ENCODE measurements at places on chromosomes 5 and 9.

DNA sequence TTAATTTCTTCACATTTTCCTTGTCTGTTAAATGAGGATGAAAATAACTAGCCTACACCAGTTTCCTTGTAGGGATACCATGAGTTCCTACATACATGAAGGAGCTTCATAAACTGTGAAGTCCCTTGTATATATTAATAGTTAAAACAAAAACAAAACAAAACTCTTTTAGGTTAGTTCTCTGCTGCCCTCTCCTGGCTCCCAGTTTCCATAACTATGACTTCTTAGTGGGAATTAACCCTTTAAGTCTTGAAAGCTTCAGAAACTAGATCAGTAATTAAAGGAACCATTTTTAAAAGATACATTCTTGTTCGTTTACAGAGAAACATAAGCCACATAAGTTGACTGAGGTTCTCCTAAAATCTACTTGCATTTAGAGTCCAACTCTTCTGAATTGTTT is 500.0 kb upstream of the C9orf72 start:
- peak; percentile 78 for DNase-seq

- DNase-seq = no peak
These were observed 2.3 kb upstream of the SPATA6L start for GRCh38 chr9:4668604-4669003.

- DNase-seq = peak; percentile 6
These were observed 86.1 kb downstream of the ADAMTS2 start for GRCh38 chr5:179258922-179259730.

GRCh38 chr9:122051351-122052321 is 41.5 kb downstream of the TTLL11 start:
- DNase-seq = no peak

DNA sequence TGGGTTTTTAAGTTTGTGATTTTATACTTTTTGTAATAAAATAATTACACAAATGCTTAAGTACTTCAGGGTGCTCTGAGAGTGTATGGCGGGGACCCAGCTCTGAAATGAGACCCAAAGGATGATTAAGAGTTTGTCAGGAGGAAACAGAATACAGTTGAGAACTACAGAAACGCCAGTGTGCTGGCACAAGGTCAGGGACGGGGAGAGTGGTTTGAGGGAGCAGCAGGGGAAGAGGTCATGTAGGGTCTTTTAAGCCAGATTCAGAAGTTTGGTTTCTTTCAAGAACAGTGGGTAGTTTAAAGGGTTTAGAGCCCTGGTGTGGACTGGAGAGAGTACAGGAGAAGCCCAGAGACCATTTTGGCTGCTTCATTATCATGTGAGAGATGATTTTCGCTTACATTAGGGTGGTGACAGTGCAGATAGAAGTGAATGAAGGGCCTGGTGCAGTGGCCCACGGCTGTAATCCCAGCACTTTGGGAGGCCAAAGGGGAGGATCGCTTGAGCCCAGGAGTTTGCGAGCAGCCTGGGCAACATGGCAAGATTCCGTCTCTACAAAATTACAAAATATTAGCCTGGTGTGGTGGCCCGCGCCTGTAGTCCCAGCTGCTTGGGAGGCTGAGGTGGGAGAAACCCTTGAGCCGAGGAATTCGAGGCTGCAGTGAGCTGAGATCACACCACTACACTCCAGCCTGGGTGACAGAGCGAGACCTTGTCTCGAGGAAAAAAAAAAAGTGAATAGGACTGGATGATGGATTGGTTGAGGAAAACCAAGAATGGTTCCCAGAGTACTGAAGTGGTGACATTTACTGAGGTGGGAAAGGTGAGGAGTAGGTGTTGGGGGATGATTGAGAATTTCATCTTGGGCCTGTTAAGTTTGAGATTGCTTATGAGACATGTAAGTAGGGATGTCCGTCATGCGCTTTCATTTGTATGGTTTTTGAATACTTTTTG is 1.4 kb upstream of the ETF1 start:
- DNase-seq = no peak

GRCh38 chr9:124068251-124068650 is 56.7 kb downstream of the LHX2 start:
- DNase-seq = no peak

DNA sequence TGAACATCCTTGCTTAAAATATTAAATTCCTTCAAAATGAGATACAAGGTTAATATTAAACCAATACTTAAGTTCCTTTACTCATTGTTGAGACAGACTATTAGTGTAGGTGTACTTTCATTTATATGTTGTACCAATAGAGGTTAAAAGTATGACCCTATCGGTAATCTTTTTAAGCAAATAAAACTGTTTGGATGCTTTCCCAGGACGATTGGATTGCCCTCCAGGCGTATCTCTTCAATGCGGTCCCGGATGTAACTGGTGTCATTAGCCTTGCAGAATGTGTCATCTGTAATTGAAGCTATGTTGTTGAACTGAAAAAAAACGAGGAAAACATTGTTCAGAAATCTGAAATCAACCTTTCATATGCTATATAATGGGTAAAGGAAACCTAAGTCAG is 18.9 kb downstream of the OGN start:
- DNase-seq = no peak

- no peak for DNase-seq
These were observed 2.5 kb upstream of the TCF7 start for GRCh38 chr5:134111741-134112647.

GRCh38 chr5:50655810-50656205 is 10.6 kb upstream of the PARP8 start:
- no peak for DNase-seq

DNA sequence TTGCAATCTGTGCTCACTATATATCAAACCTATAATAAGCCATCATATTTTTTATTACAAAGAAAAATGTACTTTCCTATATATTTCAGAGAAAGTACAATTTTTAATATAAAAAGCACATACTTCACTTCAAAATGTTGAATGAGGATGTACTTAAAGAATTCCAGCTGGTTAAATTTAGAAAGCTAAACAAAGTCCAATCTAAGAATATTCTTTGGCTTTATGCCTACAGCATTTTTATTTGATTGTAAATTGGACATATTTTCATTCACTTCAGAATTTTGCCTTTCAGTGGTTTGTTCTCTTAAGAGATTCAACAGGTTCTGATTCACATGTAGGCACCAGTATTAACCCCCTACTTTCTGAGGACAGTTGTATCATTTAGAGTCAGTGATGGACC is 533.8 kb downstream of the CAAP1 start:
- DNase-seq = no peak

GRCh38 chr5:32790411-32790951 is 79.4 kb downstream of the NPR3 start:
- no peak for DNase-seq

DNA sequence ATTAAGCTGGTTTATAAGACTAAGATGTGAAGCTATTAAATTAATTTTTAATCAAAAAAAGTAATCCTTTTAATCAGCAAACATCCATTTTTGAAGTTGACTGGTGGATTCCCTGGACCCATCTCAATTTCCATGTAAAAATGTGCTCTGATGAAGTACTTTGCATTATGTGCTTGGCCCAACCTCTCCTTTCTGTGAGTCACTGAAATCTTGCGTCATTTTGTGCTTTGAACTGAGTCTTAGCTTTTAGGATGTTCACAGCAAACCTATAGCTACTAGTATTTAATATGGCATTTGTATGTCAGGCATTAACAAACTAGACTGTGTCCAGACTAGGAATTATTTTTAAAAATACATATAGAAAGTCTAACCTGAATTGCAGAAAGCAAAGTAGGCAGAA is 55.0 kb upstream of the CDH12 start:
- no peak for DNase-seq

- peak; percentile 76 for DNase-seq
These were observed 197.0 kb downstream of the SYK start for GRCh38 chr9:90998573-90998972.

DNA sequence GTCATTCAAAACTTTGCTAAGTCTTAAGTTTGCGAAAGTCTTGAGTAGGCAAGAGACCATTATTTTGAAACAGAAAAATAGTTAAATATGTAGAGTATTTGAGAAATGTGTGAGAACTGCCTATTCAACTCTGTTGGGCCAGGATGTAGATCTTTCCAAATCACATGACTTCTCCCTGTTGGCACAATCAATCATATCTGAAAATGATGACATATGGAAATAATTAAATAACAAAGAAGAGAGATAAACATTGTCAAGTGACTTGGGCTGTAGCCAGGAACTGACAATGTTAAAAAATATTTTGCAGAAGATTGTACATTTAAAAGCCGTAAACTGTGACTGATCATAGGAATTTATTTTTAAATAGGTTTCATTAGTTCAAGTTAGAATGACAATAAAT is 104.6 kb upstream of the IL6ST start:
- no peak for DNase-seq

GRCh38 chr5:172556971-172557461 is 84.0 kb upstream of the NEURL1B start:
- DNase-seq = no peak

DNA sequence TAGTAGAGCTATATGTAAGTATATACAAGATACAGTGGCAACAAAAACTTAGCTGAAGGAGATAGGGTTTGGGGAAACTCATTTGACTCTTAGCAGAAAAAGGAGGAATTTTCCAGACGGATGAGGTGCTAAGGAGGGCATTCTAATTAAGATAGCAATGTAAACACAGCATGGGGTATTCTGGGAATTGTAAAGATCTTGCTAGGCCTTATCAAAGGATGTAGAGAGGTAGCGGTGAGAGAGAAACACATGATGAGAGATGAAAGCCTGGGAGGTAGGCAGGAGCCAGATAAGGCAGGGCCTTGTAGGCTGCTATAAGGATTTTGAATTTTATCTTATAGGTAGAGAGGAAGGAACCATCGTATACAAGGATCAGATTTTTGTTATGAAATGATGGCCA is 106.6 kb upstream of the KCNN2 start:
- no peak for DNase-seq

DNA sequence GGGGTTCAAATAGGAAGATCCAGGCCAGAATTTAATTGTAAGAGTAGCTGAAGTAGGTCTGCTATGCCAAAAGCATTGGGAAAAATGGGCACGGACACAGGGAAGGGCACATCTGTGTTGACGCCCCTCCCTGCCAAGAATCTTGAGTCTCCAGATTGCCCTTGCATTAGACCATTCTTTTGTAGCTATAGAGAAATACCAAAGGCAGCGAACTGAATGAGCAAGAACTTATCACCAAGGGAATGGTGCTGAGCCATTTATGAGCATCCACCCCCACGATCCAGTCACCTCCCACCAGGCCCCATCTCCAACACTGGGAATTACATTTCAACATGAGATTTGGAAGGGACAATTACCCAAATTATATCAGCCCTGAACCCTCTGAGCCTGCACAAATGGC is 18.0 kb upstream of the GDA start:
- DNase-seq = no peak

- DNase-seq = no peak
These were observed 281.0 kb downstream of the EFNA5 start for GRCh38 chr5:107389775-107390148.

DNA sequence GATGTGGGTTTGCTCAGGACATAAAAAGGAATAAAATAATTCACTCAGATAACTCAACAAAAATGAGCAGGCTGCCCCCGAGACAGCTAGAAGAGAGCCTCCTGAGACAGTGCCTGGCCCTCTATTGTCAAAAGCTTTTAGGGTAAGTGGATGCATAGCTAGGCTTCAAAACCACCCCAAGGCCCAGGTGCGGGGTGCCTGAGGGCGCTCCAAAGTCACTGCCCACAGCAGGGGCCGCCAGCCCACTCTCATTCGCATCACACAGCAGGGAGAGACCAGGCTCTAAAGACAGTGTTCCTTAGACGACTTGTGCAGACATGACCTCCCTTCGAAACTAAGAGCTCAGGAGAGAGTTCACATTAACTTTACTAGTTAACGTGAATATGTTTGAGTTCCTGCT is 271.5 kb downstream of the FSTL4 start:
- DNase-seq = peak; percentile 59

DNA sequence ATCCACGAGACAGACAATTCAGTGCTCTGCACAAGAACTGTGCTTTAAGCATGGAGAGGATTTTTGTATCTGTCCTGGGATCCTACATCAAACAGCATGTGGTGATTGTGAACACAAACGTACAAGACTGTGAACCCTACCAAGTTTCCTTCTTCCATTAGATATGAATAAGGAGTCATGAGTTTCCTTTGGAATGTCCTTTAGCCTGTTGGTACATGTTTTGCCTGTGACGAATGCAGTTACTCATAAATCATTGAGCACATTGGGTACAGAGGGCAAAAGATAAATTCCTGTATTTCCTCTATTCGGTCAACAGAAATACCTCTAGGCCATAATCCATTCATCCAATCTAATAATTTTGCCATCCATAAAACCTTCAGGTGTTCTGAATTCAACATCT is 61.5 kb downstream of the FXN start:
- DNase-seq = no peak

DNA sequence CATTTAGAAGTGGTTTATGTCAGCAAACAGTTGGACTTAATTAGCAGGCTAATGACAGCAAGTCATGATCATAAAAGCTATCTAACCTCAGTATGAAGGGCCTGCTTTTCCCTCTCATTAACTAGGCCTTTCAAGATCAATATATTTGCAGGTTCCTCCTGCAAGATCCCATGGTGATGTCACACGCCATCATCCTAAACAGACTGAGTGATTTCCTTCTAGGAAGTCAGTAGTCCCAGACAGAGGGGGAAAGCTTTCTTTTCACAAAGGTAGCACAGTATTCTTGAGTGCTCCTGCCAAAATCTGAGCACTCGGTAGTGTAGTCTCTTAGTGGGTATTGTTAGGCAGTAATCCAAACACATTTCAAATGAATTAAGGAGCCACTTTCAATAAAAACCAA is 52.5 kb downstream of the UIMC1 start:
- DNase-seq = peak; percentile 71

DNA sequence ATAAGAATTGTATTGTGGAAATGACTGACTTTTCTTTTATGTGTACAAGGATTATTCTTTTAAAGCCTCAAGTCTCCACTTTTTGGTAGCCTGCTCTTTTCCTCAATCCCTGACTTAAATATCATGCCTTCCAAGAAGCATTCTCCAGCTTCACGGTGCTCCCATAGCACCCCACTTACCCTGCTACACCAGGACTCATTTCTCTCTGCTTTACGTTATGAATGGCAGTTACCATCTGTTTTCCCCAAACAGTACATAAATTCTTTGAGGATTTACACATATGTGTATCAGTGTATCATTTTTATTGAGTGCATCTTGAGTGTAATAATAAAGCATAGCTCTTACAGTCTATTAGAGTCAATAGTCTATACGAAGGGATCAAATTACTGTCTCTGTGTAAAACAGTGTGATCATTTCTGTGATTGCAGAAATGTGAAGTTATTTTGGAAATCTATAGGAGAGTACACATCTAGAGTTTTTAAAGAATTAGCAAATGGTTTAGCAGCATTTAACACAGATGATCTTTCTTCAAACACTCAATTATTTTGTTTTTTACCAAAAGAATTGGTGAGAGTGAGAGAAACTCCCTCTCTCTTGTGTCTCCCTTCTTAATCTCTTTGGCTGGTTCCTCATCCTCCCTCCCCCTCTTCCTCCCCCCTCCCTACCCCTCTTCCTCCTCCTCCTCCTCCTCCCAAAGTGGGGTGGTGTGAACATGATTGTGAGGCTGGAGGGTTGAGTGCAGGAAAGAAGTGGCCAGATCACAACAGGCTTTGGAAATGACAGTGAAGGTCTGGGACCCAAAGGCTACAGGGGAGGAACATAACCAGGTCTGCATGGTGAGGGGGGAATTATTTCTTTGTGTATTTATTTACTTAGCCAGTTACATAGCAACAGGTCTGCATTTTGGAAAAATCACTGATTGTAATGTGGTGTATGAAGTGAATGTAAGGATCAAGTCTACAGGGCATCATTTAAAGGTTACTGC is 27.6 kb upstream of the ECM2 start:
- DNase-seq = peak; percentile 75
